ENCODE measurements at places on chromosomes 12 and 14. TPM values are rescaled to one million over a fixed set of nuclear protein-coding genes. Genes with fewer than 3 reads are reported as not detected.

- no peak for DNase-seq
These were observed 47.7 kb upstream of the CDKN3 start for GRCh38 chr14:54348923-54349620.

DNA sequence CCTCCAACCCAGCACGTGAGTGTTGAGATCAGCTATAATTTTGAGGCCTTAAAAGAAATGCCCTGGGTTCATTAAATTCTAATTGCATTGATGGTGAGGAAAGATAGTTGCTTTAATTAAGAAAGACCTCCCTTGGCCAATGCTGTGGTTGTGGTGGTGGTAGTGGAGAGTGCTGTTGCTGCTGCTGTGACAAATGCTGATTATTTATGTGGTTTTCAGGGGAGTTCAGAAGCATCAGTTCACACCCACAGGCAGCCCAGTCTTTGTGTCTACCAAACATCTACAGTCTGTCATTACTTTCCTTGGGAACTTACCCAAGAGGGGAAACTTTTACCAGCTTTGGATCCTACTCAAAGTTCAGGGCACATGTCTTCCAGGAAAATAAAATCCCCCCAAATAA, 178.4 kb upstream of the PARP11 start:
- no peak for DNase-seq

DNA sequence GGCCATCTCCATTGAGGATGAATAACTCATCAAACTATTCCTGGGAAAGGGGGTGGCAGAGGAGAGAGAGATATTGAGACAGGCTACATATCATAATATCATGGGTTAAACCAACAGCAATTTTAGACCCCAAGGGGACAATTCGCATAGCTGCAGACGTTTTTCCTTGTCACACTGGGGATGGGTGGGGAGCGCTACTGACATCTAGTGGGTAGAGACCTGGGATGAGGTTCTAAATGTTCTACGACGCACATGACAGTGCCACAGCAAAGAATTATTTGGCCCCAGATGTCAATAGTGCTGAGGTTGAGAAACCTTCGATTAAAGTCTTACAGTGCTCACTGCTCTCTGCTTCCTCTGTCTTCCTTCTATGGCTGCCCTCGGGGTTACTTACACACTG, 425.6 kb downstream of the NRXN3 start:
- peak; percentile 5 for DNase-seq

DNA sequence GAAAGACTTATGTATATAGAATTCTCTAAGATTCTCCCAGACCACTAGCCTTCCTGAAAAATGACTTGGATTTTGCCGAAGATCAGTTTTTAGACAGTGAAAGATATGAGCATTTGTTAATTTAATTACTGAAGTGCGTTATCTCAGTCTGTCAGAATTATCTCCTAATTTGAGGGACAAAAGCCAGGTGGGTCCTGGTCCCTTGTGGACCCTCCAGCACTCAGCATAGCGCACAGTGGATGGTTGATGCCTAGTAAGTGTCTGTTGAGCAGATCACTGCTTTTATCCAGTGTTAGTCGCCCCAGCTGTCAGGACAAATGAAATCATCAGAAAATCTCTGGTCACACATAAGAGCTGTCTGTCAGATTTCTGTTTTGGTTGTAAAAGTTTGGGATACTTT, 80.4 kb downstream of the EML1 start:
- no peak for DNase-seq

- no peak for DNase-seq
These were observed 135.6 kb upstream of the MAX start for GRCh38 chr14:65237941-65238340.

DNA sequence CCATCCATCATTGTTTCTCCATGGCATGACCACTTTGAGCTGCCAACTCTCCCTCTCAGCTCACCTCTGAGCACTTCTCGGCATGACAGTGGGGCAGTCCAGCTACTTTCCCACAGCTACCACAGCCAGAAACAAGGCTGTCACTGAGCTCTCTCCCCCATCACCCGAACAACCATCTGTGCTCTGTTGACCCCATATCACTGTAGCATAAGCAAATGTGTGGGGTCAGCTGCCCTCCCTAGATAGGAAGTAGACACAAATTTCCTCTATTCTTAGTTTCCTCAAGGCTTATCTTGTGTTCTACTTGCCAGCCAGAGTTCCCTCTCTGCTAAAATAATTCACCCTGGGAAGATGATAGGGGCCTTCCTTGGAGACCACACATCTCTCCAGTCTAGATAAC, 82.6 kb upstream of the FUT8 start:
- no peak for DNase-seq

- peak; percentile 35 for DNase-seq
These were observed 572.8 kb upstream of the FBXO33 start for GRCh38 chr14:40004871-40005500.

DNA sequence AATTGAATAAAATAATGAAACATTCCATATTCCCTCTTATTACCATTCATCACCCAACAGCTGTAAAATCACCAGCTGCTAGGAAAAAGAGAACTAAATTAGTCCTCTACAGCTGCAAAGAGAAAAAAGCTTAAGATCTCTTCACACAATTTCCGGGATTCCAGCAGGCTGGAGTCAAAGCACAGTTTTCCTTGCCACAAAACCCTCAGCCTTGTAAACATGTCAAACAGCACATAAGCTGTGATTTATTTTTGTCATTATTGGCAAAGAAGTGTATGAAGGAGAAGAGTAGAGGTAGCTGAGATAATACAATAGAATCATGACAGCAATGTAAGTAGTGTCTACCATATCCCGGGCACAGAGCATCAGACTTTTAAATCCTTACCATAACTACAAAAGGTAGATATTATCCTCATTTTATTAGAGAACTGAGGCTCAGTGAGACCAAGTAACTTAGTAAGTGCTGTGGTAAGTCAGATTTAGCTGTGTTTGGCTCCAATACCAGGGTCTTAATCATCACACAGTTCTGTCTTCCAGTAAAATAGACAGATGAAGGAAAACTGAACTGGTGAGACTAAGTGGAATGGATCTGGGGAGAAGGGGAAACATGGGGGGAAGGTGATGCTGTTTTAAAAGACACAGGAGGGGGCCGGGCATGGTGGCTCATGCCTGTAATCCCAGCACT, 57.3 kb downstream of the NTN4 start:
- peak; percentile 78 for DNase-seq

DNA sequence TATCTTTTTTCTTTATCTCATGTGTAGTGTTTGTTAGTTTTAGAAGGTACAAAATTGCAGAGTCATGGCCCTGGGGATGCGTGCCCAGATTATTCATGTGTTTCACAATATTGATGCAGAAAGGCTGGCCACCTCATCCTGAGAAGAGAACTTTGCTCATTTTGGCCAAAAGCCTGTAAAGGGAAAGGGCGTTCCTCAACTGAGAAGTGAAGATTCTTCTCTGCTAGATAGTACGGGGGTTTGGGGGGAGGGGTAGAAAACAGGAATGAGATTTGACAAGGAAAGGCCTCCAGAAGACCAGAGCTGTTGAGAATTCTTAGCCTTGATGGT, 1.7 kb downstream of the MGST1 start:
- peak; percentile 91 for DNase-seq

- no peak for DNase-seq
These were observed 187.8 kb downstream of the DACT1 start for GRCh38 chr14:58825606-58826005.

DNA sequence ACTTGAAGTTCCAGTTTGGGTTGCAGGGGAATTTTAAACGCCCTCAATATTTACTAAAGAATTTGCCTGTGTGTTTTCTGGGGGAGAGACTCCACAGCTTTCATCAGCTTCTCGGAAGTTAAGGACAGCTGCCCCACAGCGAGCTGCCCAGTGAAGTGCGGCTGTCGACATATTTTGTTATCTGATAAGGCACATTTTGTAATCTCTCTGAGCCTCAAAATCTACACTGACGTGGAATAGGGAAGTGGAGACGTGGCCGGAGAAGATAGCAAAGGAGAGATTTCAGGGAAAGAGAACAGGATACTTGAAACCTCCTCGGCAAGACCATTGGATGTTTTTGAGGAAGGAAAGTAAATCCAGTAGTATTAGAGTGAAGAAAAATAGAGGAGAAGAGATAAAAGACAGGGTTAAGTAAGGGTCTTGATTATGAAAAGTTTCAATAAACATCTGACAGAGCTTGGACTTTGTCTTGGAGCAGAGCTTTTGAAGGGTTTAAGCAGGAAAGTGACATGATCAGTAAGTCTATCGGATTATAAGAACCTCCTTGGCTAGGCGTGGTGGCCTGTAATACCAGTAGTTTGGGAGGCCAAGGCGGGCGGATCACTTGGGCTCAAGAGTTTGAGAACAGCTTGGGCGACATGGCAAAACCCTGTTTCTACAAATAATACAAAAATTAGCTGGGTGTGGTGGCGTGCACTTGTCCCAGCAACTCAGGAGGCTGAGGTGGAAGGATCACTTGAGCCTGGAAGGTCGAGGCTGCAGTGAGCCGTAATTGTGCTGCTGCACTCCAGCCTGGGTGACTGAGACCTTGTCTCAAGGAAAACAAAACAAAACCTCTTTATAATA, 1.1 kb downstream of the POLR3B start:
- no peak for DNase-seq

GRCh38 chr12:27345376-27345775, 12.7 kb downstream of the BMAL2 start:
- DNase-seq, result peak; percentile 18

DNA sequence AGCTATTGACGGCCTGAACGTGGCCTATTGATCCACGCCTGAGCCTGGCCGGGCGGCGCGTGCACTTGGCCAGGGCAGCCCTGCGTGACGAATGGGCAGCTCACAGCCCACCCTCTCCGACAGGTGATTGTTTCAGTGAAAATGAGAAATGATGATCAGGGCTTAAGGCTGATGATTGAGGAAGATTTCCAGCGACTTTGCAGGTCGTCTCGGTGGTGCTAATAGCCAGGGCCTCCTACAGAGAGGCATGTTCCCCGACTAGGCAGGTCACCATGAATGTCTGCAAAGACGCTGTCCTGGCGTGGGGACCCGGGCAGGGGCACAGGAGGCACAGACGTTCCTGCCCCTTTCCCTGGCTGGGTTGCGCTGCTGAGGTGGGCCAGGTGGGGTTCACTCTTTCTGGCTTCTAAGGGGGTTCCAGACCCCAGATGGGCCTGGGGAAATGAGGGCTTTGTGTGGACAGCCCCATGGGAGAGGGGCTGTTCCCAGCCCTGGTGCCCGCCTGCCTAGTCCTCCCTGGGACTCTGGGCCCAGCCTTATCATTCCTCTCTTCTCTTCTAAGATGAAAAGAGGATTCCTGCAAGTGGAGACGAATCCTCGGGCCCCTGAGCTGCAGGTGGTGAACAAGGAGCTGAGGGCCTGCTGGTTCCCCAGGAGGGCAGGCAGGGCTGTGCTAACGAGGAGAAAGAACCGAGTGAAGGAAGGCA, 157.4 kb downstream of the KIF26A start:
- no peak for DNase-seq

DNA sequence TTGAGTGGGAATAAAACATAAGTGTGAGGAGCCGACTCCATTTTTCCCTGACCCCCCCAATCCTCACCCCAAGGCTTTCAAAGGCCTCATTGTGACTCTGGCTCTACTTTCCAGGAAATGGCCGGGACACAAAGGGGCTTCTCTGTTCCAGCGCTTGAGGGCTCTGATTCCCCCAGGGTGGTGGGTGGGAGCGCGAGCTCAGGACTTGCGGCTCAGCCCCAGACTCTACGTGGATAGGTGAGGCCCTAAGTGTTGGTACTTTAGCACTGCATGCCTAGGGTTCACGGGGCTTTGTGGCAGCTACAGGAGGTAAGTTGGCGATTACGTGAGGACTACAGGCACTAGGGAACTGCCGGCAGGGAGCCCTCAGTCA, 553 bp downstream of the CNPY2 start:
- DNase-seq, result no peak

GRCh38 chr12:122385171-122386016, 37.1 kb downstream of the CLIP1 start:
- DNase-seq, result no peak

DNA sequence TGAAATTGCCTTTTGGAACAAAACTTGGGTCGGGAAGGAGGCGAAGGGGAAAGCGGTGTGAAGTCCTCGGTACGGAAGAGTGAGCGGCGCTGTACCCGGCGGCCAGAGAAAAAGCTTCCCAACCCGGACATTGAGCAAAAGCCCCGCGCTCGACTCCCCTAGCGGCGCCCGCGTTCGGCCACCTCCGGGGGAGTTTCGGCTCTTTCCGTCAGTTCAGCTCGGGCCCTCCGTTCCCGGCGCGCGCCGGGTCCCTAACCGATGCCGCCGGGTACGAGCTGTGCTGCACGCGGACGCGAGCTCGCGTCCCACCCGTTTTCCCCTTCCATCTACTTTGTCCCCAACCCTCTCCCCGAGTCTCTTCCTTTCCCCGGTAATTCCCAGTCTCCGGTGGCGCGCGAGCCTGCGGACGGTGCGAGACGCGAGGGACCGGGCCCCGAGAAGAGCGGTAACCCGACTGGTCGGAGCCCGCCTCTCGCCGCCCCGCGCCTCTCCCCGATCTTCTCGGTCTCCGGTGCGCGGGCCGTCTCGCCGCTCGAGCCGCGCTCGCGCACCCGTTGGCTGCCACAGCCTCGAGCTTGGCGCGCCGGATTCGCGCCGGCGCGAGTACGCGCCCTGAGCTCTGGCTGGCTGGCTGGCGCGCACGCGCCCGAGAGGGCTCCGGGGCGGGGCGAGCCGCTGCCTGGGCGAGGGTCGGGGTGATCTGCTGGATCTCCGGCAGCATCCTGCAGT, 446 bp upstream of the SPATS2 start:
- peak; percentile 95 for DNase-seq

DNA sequence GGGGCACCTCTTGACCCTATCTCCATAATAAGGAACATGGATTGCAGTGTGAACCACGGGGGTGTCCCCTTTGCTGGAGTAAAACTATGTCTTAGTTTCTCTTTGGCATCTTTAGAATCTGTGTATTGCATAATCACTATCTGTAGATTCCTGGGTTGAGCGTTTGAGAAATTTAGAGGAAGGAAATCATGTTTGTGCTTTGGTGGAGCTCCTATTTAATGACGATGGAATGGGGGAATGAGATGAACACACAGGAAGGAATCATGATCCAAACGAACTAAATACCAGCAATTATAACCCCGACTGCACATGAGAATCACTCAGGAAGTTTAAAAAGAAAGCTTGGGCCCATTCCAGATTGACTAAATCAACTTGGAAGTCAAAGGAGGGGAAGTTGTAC, 1.3 kb upstream of the MYG1 start:
- DNase-seq, result peak; percentile 74

DNA sequence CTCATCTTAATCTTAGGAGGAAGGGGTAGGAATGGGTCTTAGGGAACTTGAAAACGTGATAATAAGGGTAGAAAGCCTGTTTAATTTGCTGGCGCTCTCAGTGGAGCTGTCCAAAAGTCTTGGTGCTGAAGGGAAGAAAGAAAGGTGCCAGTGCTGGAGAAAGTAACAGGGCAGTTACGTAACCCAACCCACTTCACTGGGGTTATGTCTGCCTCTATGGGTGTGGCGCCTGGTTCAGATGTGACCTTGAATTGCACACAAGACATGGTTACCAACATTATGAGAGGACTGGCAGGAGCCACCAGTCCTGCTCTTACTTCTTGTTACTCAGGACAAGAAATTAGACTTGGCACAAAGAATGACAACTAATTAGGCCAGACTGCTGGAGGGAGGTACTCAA, 18.6 kb upstream of the GPATCH2L start:
- DNase-seq, result peak; percentile 56

AKAP6 gene
- total RNA-seq, result 1.5 TPM

CLEC4C gene
- not detected for total RNA-seq

CARMIL3 gene
- not detected for total RNA-seq

ITGB7 gene
- total RNA-seq, result 3.4 TPM

CYP27B1 gene
- total RNA-seq, result 8.6 TPM

TSPAN19 gene
- total RNA-seq, result not detected

LTBR gene
- total RNA-seq, result 163 TPM

Data from PC-3 (cell line).